Activated CD8-positive, alpha-beta T cell treated with anti-CD3 and anti-CD28 coated beads for 36 hours (primary cell): ENCODE measurements at places on chromosomes 5 and 9.

GRCh38 chr5:17888155-17888554, 253.9 kb downstream of the TAF11L14 start:
- DNase-seq = no peak

GRCh38 chr9:83133316-83133715, 70.4 kb upstream of the RASEF start:
- DNase-seq = no peak

DNA sequence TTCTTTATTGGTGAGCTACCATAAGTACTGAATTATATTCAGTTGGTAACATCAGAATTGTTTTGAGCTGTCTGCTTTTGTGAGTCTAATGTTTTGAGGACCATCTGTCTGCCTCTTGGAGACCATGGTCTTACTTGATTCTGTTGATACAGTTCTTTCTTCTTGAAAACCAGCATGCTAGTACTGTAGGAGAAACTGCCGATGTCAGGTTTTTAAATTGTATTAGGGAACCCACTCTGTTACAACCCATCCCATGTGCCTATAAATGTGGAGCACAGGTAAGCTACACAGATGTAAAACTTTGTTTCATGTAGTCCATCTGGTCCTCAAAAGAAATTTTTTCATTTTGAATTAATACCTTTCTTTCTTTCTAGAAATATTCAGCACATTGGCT, 103.4 kb upstream of the DMRTA1 start:
- no peak for DNase-seq

DNA sequence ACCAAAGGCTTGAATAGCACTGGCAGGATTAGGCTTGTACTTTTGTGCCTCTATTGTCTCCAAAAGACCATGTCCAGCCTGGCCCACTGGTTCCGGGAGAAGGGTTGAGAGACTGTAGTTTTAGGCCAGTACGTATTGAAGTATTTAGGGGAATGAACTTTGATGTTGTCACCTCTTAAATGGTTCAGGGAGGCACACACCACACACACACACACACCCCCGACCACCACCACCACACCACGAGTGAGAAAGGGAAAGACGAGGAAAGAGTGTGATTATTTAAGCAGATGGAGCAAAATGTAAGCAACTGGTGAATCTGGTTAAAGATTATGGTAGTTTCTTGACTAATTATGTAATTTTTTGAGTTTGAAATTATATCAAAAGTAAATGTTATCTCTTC, 61.6 kb downstream of the NIPBL start:
- peak; percentile 2 for DNase-seq

DNA sequence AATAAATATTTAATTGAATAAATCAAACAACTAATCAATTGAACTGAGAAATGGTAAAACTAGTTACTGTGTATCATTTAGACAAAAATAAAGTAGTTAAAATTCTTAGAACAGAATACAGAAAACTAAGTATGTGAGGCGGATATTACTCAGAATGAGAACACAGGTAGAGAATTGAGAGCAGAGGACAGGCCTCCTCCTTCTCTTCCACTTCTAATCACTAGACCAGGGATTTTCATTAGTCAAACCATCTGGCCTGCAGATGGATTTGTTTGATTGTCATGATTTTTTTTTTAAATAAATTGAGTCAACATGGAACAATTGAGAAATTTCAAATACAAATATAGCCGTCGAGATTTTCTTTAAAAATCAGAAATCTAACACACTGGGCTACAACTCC, 198.6 kb upstream of the HMHB1 start:
- no peak for DNase-seq

DNA sequence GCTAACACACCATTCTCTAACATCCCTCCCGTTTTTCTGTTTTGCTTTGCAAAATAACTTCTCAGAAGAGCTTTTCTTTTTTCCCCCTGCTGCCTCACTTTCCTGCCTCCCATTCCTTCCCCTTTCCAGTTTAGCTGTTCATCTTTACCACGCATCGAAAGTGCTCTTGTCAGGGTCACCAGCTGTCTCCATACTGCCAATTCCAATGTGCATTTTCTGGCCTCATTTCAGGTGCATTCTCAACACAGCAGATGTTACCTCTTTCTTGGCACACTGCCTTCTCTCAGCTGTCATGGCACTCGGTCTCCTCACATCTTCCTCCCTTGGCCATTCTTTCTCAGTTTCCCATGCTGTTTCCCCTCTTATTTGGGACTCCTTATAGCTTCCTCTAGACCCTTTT, 9.5 kb downstream of the ARSK start:
- no peak for DNase-seq

GRCh38 chr5:157513182-157513581, 53.2 kb downstream of the NIPAL4 start:
- no peak for DNase-seq
